ENCODE measurements at places on chromosomes 6 and 20.
A peak's percentile ranks its signal among the peaks of the same experiment; 100 is the strongest.

- DNase-seq = no peak
These were observed 14.4 kb downstream of the FAM83D start for GRCh38 chr20:38940644-38941043.

DNA sequence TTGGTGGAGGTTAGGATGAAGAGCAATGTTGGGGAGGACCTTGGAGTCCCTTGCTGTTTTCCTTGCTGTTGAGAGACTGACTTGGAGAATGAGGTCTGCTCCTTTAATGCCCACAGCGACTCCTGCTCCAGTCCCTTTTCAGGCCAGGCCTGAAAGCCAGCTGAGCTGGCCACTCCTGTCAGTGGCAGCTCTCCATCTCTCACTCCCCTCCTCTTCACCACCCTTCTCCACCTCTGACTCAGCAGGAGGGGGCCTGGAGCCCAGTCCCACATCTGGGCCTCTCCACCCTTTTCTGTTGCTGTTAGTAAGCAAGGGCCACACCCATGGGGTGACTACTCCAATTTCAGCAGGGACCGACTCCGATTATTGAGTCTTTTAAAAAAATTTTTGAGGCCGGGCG is 2.2 kb downstream of the SNX21 start:
- DNase-seq = no peak

DNA sequence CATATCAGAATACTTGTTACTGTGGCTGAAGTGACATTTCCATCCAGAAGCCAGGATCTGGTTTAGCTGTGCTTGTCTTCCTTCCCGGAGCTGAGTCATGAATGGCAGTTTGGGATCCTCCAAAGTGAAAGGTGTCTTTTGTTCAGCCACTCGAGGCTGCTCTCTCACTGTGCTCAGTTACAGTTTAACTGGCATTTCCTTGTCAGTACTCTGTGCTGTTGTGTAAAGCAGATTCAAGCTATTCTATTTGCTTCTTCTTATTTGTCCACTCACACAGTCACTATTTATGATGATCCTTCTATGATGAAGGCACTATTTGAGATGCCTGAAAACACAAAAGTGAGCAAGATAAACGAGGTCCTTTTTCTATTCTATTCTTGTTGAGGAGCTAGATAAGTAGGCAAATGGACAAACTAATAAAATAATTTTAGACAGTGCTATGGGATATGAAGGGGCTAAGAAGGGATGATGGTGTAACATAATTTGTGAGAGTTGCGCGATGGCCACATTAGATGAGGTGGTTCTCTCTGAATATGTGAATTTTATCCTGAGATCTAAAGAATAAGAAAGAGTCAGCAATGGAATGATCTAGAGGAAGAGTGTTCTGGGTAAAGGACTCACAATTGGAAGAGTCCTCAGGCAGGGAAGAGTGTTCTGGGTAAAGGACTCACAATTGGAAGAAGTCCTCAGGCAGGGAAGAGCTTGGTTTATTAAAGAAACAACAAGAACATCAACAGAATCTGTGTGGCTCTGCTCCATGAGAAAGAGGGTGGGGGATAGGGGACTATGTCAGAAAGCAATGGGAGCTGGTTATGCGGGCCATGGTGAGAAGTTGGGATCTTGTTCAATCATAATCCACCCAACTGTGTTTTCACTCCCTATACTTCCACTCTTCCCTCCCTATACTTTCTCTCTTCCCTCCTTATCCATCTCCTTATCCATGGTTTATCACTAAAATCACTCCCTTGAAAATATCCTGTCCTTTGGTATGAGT is 40.1 kb downstream of the CYP24A1 start:
- no peak for DNase-seq

- no peak for DNase-seq
These were observed 205.5 kb upstream of the SHLD1 start for GRCh38 chr20:5544712-5545111.

- DNase-seq = no peak
These were observed 120.0 kb upstream of the BCLAF1 start for GRCh38 chr6:136409597-136409996.

DNA sequence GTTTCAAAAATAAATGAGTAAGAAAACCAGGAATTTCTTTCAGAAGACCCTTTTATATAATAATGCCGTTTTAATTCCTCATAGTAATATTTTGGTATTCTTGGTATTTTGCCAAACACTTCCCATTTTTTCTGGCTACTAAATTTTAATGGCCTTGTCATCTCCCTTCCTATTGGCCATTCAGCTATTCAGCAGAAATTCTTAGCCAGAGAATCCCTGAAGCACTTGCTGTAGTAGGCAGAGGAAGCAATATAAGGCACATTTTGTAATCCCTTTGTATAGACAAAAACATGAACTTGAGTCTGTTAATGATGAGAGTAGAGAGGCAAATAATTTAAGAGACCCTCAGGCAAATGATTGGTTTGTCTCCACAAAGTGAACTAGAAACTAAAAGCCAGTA is 118.4 kb upstream of the LAMP5 start:
- no peak for DNase-seq

- no peak for DNase-seq
These were observed 30.9 kb upstream of the ASXL1 start for GRCh38 chr20:32327087-32327681.

GRCh38 chr6:125853168-125853567 is 62.4 kb downstream of the NCOA7 start:
- DNase-seq = no peak

- no peak for DNase-seq
These were observed 19.3 kb upstream of the TTK start for GRCh38 chr6:79985128-79985527.

DNA sequence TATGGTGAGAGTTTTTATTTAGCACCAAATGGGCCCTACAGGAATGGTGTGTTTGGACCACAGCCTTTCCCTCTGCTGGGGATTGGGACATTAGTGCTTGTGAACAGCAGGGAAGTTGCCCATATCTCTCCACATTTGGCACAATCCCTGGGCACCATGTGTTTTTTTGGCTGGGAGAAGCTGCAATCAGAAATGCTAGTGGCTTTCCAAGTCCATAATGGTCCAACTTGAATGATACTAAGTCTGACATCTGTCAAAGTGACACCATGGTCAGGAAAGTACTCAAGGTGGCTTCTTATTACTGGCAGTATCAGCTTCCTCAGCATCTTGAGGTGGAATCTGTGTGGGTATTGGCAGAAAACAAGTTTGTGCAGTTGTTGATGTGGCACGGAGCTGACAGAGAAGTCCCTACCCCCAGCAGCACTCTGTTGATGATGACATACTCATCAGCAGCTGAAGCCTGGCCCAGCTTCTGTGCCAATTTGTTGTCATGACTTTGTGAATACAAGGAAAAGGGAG is 53.0 kb downstream of the SASH1 start:
- DNase-seq = no peak

DNA sequence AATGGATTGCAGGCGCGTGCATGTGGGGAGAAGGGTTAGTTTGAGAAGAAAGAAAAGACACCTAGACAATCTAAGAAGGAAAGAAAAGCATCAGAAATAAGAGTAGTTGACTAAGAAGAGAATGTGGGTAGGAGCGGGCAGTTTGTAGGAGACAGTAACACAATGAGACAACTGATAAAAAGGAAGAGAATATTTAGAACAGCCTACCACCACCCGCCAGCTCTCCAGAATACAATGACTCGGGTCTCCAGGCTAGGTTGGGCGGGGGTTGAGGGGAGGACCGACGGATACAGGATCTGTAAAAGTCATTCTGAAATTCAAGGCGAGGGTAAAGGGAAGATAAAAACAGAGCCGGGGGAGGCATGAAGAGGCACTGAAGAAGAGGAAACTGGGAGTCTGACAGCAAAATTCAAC is 712 bp downstream of the ABHD16A start:
- no peak for DNase-seq

DNA sequence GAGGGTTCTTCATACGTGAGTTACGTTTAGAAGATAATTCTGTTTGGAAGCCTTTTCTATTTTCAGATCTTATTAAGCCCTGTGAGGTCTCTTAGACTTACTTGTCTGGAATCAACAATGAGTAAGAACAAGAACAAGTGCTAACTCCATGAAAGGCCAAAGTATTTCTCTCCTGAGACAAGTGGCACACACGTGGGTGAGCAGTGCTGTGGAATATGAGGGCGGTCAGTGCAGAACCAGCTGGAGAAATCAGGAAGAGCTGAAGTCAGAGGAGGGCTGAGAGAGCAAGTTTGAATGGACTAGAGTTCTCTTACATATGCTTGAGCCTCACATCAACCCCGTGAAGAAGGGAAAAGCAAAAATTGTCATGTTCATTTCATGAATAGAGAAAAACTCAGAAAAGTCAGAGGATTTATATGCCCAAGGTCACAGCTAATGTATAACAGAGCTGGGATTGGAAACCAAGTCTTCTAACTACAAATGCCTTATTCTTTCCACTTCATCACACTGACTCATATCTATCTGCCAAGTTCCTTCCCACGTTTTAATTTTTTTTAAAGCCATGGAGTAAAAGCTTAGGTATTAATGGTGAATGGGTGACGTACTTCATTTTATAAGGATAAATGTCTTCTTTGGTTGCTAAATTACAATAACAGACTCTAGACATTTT is 201.3 kb upstream of the DTNBP1 start:
- DNase-seq = no peak

GRCh38 chr6:137589067-137589848 is 95.1 kb upstream of the OLIG3 start:
- peak; percentile 25 for DNase-seq

DNA sequence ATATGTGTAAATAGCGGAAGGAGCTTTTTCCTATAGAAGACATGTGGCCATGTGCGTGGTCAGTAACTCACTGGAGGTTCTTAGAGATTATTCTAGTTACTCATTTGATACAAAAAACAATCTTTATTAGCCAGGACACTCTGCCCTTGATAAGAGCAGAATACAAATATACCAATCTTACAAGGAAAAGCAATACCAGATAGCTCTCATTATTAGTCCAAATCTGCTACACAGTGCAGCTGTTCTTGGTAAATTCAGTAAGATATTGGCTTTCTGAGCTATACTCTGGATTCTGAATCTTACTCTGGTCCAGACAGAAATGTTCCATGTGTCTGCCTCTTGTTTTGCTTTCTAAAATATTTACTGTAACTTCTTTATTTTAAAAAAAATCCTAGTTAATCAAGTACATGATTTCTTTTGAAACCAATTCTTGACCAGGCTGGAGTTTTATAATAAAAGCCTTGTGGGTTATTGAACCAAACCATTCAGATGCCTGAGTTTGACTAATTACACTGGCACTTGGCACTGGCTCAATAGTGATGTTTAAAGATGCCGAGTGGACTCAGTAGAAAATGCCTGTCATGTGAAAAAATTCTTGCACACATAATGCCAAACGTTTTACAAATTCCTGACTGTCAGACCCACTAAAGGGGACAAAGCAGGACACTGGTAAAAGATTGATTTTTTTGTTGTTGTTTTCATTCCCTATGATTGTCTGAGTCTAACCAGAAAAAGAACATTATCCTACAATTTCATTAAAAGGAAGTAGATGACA is 242.8 kb upstream of the TCF21 start:
- DNase-seq = no peak

DNA sequence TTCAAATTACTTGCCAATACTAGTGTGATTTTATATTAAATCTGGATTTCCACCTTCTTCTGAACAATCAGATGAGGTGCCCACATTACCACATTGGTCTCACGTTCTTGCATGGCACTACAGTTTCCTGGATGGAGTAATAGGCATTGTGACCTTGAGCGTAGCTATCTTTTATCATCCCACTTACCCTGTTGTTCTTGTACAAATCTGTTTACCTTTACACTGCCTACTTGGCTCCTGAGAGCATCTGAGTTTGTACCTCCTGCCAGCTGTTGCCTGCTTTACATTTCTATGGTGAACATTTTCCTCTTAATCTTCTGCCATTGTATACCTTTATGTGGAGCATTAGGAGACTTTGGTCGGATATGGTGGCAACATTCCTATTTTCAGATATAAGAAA is 90.7 kb downstream of the AKAP7 start:
- no peak for DNase-seq

DNA sequence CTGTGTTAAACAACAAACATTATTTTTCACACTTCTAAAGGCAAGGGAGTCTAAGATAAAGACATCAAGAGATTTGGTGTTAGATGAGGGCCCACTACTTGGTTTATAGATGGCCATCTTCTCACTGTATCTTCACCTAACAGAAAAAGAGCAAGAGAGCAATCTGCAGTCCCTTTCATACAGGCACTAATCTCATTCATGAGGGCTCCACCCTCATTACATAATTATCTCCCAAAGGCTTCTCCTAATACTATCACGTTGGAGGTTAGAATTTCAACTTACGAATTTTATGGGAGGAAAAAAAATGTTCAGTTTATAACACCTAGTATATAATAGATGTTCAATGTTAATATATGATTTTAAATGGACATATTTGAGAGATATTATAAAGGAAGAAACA is 45.6 kb downstream of the HDAC2 start:
- no peak for DNase-seq

- no peak for DNase-seq
These were observed 42.3 kb downstream of the NINL start for GRCh38 chr20:25543068-25543467.

- DNase-seq = peak; percentile 34
These were observed 878 bp downstream of the HLA-C start for GRCh38 chr6:31270788-31271640.

- no peak for DNase-seq
These were observed 152.8 kb downstream of the GRM4 start for GRCh38 chr6:33993091-33993490.

DNA sequence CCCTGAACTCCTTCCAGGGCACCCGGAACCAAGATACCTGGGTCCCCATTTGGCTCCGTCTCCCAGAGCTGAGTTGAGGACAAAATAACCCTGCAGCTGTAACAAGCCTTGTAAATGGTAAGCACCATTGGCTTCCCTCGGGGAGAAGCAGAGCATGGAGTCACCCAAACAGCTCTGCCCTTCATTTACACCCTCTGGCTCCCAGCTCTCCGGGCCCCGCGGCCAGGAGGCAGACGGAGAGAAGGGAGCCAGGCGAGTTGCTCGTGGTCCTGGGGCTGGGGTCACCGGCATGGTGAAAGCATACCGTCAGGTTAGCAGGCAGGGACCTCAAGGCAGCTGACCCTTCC is 2.1 kb downstream of the TFEB start:
- no peak for DNase-seq

- DNase-seq = no peak
These were observed 105.0 kb downstream of the PREX1 start for GRCh38 chr20:48722737-48723191.

DNA sequence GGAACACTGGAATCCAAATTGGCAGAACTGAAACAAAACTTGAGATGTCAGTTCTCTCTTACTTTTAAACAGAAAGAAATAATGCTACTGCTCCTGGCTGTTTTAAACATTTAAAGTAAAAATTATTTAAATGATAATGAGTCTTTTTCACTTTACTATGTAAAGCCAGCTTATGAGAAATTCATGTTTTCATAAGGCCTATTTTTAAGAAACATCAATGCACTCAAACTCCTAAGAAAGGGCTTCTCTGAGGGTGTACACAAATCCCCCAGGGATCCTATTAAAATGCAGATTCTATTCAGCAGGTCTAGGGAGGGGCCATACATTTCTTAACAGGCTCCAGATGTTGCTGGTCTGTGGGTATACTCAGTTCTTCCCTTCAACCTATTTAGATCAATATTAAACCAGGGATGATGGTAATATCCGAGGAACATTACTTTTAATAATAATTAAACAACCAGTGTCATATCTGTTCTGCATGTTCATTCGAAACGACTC is 2.3 kb downstream of the FERMT1 start:
- no peak for DNase-seq

GRCh38 chr6:152576525-152576924 is 60.6 kb downstream of the SYNE1 start:
- no peak for DNase-seq

All from activated T-helper 1 cell treated with anti-CD3 and anti-CD28 coated beads, Interleukin-2, amount 50 U/mL, for 16 hours (primary cell).